ENCODE measurements at places on chromosomes 13 and 19.
A peak's percentile ranks its signal among the peaks of the same experiment; 100 is the strongest.

GRCh38 chr13:78595495-78596398 lies 7.6 kb downstream of the POU4F1 start:
- no peak for DNase-seq

DNA sequence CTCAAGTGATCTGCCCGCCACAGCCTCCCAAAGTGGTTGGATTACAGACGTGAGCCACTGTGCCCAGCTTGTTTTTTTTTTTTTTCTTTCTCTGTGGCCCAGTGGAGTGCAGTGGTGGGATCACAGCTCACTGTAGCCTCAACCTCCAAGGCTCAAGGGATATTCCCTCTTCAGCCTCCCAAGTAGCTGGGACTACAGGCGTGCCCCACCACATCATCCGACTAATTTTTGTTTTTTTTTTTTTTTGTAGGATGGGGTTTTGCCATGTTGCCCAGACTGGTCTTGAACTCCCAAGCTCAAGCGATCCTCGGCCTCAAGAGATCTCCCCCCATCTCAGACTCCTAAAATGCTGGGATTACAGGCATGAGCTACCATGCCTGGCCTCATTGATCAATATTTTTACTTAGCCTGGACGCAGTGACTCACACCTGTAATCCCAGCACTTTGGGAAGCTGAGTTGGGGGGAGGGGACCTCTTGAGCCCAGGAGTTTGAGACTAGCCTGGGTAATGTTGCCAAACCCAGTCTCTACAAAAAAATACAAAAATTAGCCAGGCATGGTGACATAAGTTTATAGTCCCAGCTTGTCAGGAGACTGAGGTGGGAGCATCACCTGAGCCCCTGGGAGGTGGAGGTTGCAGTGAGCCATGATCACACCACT lies 1.7 kb downstream of the SAE1 start:
- no peak for DNase-seq

- no peak for DNase-seq
Observed at GRCh38 chr13:83733293-83733692, 149.0 kb downstream of the SLITRK1 start.

DNA sequence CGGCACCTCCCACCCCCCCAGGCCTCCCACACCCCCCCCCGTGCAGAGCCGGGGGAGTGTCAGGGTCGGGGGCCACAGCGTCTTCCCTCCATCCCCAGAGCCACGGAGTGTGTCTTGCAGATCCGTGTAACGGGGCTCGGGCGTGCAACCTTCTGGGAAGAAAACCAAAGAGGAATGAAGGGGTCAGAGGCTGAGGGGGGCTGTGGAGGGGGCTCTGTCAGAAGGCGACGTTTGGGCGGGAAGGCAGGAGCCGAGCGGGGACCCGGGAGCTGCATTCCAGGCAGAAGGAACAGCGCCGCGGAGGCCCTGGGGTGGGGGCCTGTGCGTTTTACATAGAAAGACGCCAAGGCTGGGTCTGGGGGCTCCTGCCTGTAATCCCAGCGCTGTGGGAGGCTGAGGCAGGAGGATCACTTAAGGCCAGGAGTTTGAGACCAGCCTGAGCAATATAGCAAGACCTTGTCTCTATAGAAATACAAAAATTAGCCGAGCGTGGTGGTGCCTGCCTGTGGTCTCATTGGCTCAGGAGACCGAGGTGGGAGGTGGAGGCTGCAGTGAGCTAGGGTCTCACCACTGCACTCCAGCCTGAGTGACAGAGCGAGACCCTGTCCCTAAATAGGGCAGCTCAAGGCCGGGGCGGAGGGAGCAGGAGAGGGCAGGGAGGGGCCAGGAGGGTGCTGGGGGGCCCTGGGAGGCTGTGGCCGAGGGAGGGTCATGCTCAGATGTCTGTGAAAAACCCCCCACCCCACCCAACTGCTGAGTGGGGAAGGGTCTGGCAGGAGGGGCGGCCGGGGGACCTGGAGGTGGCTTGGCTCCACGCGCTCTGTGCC lies 27.8 kb downstream of the ARID3A start:
- no peak for DNase-seq

DNA sequence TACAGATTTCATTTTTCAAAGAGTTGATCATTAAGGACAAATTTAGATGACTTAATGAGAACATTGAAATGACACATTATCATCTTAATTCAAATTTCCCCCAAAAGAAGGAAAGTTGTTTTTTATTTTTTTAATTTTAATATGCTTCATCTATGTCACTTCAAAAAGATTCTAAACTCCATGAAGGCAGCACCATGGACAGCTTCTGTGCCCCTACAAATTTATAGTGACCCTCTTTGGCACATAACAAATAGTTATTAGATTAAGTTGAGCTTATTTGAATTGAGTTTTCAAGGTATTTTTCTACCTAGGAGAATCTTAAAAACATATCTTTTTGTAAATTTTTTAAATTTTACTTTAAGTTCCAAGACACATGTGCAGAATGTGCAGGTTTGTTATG lies 198.6 kb downstream of the DCT start:
- no peak for DNase-seq

GRCh38 chr19:56868446-56868845 lies 27.9 kb upstream of the PEG3 start:
- no peak for DNase-seq

GRCh38 chr13:79919091-79919490 lies 421.8 kb downstream of the SPRY2 start:
- DNase-seq, result no peak

GRCh38 chr13:99495466-99496183 lies 5.6 kb upstream of the TM9SF2 start:
- no peak for DNase-seq

GRCh38 chr13:35988648-35989081 lies 142.5 kb downstream of the DCLK1 start:
- no peak for DNase-seq

- peak; percentile 97 for DNase-seq
Observed at GRCh38 chr19:41223431-41224234, 4.6 kb downstream of the AXL start.

DNA sequence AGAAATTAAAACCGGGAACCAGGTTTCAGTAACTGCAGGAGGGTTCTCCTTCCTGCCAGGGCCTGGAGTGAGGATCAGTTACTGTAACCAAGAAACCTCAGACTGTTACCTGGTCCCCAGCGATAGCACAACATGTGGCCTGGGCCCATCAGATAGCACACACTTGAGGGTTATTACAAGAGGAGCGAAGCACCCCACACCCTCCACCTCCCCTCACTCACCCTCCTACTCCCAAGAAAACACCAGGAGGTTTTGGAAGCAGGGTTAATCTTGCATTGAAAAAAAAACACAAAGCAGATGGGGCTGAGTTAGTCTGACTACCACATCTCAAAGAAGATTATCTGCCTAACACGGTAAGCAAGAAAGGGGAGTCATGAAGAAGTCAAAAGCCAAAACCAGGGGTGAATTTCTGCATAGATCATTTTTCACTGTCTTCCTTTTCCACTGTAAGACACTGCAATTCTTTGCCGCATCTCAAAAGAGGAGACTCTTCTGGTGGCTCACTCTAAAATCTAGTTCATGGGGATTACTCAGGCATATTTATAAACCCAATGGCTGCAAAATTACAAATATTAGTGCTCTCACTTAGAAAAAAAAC lies 75.9 kb upstream of the DOCK9 start:
- DNase-seq, result no peak

GRCh38 chr19:18475762-18476331 lies 37.9 kb upstream of the ISYNA1 start:
- DNase-seq, result no peak

GRCh38 chr19:55986487-55986886 lies at the start of gene NLRP5:
Gene NLRP5, plus strand, starts transcription at chr19:55986775.
- no peak for DNase-seq

DNA sequence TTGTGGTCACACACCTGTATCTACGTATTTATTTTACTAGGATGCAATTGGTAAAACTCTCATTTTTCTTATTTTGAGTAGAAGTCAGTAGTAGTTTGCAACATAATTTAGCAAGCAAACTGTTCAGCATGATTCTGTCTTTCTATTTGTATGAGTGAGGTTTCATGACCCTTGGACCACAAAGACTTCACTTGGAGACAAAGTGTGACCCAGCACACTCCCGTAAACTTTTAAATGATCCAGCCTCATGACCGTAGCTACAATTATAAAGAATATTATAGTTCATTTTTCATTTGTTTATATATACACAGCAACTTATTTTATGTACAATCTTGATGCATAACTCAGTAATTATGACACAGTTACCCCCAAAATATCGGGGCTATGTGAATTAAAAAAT lies 86.5 kb downstream of the ERCC5 start:
- DNase-seq, result no peak

- no peak for DNase-seq
Observed at GRCh38 chr13:49587311-49587847, 2.0 kb upstream of the RCBTB1 start.

GRCh38 chr13:97310809-97311436 lies 88.8 kb downstream of the MBNL2 start:
- no peak for DNase-seq

DNA sequence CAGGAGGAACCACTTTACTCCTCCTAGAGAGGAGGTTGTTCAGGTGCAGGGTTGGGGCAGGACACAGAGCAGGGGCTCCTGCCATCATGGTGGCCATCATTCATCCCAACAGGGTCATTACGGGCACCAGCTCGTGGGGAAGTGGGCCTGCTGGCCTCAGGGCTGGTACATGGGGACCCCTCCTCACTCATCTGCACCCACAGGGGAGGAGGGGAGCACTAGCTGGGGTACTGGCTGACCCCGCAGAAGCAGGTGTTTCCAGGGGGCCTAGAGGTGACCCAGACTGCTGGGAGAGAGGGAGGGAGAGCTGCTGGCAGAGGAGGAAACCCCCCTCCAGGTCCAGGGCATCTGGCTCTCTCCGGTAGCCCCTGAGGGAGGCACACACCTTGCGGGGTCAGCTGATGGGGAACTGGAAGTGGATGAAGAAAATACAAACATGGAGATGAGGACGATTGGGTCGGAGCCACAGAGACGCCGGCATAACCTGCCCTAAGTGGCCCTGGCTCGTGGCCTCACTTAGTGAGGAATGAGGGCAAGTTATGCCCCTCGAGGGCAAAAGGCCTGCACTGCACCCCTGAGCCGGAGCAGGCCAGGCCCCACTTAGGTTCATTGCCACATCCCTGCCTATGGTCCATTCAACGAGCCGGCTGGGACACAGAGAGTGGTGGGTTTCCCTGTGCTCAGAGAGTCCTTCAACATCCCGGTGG lies 76.2 kb downstream of the SOX1 start:
- no peak for DNase-seq

DNA sequence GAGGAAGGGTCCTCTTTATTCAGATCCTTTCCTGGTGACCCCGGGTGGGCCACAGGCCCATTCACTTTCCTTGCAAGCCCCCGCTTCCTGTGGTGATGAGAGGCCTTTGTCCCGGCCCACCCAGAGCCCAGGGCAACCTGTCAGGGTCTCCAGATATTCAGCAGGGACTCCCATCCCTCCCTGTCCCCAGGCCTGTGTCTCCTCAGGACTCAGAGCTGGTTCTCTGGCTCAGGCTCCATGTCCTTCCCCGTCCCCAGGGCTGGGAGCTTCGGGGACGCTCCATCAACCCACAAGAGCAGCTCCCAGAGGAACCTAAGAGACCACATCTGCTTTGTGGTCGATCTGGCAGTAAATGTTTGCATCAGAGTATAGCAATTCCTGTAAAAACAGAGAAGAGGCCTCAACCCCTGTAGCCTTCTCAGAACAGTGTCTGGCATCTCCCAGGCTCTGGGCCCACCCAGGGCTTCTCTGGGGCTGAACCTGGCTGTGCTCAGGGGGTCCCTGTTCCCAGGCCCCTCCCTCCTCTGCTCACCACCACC lies 7.8 kb downstream of the CEACAM4 start:
- no peak for DNase-seq

DNA sequence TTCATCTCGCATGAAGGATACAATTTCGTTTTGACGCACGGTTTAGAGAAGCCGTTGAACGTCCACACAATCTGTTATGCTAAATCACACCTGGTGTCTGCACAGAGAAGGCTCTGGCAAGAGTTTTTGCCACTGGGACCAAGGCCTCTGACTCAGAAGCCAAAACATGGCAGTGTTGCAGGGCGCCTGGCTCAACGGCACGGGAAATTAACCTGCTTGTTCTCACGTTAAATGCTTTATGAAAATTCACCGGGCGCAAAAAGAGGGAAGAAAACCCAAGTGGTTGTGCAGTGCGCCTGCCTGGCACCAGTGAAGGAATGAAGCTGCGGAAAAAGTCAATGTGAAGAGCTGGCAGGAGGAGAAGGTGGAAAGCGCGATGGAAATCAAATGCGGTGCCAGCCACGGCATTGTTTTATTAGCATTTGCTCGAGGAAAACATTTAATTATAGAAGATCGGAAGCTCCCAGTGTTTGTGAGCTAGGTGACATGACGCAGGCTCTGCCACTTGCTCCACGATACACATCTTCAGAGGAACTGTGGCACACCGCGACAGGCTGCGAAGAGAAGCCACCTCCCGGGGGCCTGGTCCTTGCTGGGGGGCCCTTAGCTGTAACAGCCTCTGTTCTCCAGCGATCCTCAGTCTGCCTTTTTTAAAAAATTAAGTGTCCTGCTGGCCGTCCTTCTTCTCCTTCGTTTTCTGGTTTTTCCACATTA lies 126.2 kb downstream of the ZIC5 start:
- DNase-seq, result no peak

GRCh38 chr13:94192431-94192975 lies 287.0 kb downstream of the DCT start:
- DNase-seq, result no peak
